Panc1 (cell line): ENCODE measurements at places on chromosomes 5 and 9.

DNA sequence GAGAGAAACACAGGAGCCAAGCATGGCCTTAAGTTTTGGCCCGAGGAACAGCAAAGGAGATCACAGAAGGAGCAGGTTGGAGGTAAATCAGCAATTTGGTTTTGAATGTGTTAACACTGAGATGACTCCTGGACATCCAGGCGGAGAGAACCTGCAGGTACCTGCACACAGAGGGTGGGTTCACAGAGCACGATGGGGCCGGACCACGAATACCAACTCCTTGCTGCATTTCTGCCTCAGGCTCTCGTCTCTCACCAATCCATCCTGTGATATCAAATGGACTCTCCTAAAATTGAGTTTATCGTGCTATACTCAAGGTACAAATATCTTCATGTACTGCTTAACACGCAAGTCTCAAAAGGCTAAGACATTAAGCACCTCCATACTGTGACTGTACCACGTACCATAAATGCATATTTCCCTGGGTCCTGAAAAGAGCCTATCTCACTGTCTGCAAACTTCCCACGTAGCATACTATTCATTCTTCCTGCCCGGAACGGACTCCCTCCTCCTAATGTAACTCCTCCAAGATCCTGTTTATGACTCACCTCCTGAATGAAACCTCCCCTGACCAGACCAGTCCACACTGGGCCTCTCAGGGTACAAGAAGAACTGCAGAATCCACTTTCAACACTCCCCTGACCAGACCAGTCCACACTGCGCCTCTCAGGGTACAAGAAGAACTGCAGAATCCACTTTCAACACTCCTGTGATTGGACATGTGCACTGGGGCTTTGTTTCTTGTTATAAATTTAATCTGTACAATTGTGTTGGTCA, 380.8 kb upstream of the RFX3 start:
- DNase-seq = no peak

DNA sequence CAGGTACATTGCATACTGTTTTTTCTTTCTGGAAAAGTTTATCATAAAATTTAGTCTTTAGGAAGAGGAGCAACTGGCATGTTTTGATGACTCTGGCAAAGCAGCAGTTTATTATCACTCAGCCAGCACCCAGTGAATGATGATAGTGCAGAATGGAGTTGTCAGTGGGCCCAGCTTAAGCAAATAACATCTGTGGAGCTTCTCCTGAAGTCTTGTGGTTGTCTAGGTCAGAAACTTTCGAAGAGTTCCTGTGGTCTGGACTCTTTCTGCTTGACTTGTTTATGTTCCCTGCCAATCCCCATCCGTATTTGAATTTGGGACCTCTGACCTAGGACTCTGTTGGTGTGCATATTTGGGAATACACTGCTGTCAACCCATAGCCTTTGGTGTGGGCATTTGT, 38.1 kb upstream of the C5orf47 start:
- DNase-seq = no peak

- DNase-seq = no peak
These were observed 3.6 kb downstream of the SRA1 start for GRCh38 chr5:140553657-140554056.

- no peak for DNase-seq
These were observed 176.1 kb downstream of the PCSK1 start for GRCh38 chr5:96256795-96257470.

- no peak for DNase-seq
These were observed 956 bp downstream of the ZNF189 start for GRCh38 chr9:101399643-101399970.

- DNase-seq = no peak
These were observed 90.5 kb downstream of the ADAMTS12 start for GRCh38 chr5:33801292-33801691.

GRCh38 chr5:173644673-173645436, 28.4 kb upstream of the BOD1 start:
- no peak for DNase-seq

GRCh38 chr5:1292846-1293415, 1.9 kb downstream of the TERT start:
- no peak for DNase-seq

- DNase-seq = no peak
These were observed 7.7 kb upstream of the SHISAL2B start for GRCh38 chr5:64682608-64683007.

- DNase-seq = no peak
These were observed 7.5 kb upstream of the NRARP start for GRCh38 chr9:137309368-137310188.

DNA sequence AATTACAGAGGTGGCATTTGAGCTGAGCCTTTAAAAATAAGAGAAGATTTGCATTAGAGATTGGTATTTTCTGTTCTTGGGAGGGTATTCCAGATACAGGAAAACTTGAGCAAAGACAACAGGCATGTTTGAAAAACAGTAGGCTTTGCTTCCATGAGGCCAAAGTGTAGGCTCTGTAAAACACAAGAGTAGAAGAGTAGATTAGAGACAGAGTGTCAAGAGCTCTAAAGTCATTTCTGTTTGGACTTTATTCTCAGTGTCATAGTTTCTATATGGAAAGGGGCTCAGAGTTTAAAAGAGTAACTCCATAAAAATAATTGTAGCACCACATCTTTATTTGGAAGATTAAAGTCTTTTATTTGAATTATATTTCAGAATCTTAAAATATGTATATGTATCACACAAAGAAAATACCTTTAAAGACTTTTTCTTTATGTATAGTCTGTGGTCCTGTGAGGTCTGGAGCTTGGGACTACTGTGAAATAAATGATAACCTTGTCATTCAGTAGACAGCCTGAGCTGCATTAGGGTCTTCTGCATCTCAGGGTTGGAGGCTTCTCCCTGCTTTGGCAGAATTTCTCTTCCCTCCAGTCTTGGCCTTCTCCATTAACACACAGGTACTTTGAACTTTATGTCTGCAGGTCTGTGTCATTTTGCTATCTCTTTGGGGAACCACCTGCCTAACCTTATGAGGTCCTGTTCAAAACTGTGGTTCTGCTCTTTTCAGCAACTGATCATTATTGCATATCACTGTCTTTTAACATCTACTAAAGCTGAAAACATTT, 73.6 kb downstream of the ZSWIM6 start:
- no peak for DNase-seq

DNA sequence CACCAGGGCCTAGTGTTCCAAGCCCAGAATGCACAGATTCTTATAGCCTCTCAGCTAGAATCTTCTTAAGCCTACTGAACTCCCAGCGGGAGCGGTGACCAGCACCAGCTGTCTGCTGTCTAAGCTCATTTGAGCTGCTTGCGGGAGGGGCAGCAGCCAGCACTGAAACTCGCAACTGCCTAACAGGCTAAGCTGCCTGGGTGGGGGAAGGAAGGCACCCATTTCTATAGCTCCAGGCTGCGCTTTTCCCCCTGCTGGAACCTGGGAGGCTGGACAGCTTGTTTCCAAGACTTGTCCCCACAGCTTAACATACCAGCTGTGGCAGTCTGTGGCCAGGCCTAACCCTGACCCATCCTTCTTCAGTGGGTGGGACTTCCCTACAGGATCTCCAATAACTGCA, 512.9 kb downstream of the EFNA5 start:
- DNase-seq = no peak

- no peak for DNase-seq
These were observed 36.4 kb downstream of the GGTA1 start for GRCh38 chr9:121463026-121463807.
